ENCODE measurements at places on chromosomes 7 and 10.

DNA sequence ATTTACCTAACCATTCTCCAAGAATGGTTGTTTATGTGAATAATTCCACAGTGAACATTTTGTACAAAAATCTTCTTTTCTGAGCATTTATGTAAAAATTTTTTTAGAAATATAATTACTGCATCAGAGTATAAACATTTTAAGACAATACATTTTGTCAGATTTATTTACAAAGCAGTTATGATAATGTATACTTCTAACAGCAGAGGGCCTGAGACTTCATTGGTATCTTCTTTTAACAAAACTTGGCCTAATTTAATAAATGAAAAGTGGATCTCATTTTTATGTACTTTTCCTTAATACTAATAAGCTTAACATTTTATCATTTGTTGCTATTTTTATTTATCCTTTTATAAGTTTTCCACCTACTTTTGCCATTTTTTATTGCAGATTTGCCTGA lies 69.4 kb downstream of the HECTD2 start:
- DNase-seq: no peak

DNA sequence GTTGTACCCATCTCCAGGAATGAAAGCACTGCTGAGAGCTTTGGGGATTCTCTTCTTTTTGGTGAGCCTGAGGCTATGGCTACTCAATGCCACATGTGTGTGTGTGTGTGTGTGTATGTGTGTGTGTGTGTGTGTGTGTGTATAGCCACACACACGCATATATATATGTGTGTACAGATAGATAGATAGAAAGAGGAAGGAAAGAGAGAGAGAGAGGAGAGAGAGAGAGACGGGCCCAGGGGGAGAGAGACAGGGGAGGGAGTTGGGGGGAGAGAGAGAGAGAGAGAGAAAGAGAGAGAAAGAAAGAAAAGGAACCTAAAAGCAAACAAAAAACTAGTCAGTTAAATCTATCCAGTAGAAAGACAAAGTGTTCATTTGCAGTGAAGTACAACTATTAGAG lies 8.3 kb downstream of the SLC13A4 start:
- no peak for DNase-seq

DNA sequence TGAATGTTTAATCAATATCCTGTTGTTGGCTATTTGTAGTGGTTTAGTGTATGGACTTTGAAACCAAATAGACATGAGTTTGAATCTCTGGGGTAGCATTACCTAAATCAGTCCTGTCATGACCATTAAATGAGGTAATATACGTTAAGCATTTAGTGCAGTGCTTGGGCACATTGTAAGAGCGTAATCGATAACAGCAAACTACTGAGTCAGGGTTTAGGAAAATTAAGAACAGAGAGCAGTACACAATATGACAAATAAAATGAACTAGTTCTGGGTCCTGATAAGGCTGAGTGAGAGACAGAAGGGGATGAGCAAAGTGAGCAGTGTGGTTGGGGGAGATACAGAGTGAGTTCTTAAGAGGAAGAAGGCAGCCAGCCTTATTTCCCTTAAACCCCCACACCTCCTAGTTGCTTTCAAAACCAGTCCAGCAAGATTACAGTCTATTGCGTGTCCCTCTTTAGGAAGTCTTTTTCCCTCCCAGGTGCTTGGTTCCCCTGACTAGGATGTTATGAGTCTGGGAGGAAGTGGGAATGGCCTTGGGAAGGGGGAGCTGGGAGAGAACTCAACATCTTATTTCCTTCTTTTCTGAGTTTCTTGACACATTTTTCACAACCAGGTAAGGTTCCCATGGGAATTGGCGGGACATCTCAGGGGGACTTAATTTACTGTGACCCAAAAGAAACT lies 171.0 kb downstream of the SND1 start:
- DNase-seq: no peak

GRCh38 chr10:124546957-124547646 lies 85.5 kb downstream of the LHPP start:
- DNase-seq: no peak

GRCh38 chr10:26890956-26891355 lies 30.2 kb upstream of the ABI1 start:
- DNase-seq: peak; percentile 77

- DNase-seq: no peak
Measured at GRCh38 chr10:71945819-71946474, 18.2 kb upstream of the CHST3 start.

DNA sequence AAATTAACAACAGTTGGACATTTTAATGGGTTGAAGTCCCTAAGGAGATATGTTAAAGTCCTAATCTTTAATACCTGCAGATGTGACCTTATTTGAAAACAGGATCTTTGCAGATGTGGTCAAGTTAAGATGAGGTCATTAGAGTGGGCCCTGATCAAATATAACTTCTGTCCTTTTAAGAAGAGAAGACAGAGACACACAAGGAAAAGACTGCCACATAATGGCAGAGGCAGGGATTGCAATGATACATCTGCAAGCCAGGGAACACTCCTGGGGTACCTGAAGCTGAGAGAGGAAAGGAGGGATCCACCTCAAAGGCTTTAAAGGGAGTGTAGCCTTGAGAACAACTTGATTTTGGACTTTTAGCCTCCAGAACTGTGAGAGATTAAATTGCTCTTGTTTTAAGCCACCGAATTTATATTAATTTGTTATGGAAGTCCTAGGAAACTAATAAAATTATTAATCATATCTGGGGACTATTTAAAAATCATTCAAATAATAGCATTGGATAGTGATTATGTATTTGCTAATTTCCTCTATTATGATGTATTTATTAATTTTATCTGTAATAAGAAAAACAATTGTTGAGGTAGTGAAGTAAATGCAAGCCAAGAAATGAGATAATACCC lies 700.0 kb upstream of the PCDH15 start:
- peak; percentile 12 for DNase-seq

DNA sequence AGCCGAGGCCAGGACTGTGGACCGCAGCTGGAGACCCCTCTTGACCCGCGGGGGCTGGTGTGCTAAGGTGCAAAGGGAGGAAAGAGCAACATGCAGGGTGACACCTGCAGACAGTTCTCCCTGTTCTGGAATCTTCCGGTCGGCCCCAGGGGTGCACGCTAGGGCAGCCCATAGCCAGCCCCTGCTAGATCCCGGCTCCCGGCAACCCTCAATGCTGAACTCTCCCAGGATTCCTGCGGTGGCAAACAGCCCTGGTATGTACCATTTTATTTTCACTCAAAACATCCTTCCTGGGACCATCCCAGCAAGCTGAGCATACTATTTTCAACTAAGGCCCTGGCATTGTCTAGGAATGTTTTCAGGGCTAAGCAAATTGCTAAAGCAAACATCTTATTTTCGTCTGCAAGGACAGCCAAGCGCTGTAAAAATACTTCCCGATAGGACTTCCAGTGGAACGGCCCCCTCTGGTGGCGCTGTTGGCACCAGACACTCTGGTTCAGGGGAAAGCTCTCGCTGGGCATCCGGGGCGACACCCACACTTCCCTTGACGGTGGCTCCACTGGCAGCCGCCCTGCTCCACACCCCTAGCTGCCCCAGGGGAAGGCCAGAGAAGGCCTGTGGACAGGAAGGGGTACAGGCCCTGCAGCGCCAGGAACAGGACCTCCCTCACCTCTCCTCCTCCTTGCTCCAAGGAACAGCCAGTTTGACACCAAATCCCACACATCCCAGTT lies 99.4 kb downstream of the CTBP2 start:
- peak; percentile 87 for DNase-seq

DNA sequence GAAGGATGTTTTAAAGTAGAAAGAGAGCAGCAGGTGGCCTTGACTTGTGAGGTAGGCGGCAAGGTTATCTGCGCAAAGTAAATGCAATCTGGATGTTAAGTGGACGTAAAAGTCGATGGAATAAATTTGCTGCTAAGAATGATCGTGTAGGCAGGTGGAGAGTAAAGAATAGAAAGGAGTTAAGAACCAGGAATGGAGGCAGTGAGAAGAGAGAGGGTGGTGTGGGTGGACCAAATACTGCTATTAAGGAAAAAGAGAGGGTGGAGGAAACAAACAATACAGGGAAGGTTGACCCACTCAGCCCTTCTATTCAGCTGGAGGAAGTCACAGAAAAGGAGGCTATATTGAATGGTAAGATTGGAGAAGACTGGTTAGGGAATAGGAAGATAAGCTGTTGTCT lies 1.9 kb upstream of the CUL1 start:
- DNase-seq: no peak

Measured in cardiac fibroblast (primary cell).